ENCODE measurements at places on chromosomes 6 and 20.

- peak; percentile 90 for DNase-seq
Measured at GRCh38 chr20:23245553-23246181, 104.9 kb upstream of the NXT1 start.

- DNase-seq: no peak
Measured at GRCh38 chr6:88709819-88710246, 253.6 kb downstream of the RNGTT start.

GRCh38 chr6:9140172-9140571 is 704.8 kb upstream of the SLC35B3 start:
- DNase-seq: no peak

GRCh38 chr6:32885698-32886286 is 31.8 kb downstream of the PSMB9 start:
- DNase-seq: no peak

DNA sequence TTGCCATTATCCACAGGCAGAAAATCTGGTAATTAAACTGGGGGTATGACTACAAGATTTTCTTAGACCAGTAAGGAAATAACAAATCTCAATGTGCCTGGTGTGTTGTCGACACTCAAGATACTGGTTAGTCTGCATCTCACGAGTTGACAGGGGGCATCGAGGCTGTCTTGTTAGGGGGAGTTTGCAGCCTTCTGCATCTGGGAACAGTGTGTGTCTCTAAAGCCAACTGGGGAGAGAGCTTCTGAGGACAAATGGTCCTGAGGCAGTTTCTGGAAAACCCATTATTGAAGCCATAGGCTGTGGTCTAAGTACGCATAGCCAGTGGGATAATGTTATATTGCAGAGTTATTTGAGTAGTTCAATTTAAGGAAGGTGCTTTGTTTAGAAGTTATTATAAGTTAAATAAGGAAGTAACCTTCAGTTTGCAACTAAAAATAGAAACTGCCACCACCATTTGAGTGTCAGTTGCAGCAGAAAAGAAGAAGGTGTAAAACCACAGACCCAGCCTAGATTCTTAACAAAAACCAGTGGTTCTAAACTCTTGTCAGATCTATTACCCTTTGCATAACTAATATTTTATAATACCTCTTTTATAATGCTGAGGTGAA is 15.4 kb upstream of the MAPK13 start:
- DNase-seq: no peak

DNA sequence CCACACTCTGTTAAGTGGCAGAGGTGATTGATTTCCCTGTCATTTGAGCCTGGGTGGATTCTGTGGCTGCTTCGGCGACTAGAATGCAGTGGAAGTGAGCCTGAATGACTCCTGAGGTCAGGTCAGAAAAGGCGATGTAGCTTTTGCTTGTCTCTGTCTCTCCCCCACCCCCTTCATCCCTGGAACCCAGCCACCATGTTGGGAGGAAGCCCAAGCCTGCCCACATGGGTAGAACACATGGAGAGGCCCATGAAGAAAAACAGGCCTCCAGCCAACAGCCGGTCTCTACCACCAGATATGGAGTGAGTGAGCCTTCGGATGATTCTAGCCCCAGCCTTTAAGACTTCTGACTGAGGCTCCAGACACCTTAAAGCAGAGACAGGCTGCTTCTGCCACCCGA is 181.0 kb downstream of the TFAP2C start:
- DNase-seq: no peak

DNA sequence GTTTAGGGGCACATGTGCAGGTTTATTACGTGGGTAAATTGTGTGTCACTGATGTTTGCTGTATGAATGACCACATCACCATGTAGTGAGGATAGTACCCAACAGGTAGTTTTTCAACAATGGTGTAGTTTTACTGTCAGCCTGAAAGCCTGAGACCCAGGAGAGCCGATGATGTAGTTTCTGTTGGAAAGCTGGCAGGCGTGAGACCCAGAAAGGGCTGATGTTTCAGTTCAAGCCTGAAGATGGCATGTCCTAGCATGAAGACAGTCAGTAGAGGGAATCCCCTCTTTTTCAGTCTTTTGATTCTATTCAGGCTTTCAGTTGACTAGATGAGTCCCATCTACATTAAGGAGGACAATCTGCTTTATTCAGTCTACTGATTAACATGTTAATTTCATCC is 96.7 kb downstream of the KLHL32 start:
- DNase-seq: no peak

DNA sequence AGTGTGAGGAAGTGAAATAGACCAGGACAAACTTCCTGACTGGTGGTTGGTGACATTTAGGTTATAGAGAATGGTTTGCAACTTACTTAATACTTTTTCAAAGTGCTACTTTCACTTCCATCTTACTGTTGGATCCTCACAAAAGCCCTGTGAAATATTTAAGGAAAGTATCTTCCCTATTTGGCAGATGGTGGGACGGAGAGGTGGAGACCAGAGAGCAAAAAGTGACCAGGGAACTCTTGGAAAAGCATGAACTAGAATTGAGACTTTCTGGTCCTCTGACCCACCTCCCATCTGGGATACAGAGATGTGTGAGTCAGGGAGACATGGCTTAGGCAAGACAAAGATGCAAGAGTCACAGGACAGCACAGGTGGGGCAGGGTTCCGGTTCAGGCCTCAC is 3.0 kb downstream of the TRIM10 start:
- DNase-seq: no peak

GRCh38 chr6:144341831-144342527 is 56.8 kb downstream of the UTRN start:
- no peak for DNase-seq

GRCh38 chr6:106159531-106159940 is 73.4 kb downstream of the PRDM1 start:
- no peak for DNase-seq

DNA sequence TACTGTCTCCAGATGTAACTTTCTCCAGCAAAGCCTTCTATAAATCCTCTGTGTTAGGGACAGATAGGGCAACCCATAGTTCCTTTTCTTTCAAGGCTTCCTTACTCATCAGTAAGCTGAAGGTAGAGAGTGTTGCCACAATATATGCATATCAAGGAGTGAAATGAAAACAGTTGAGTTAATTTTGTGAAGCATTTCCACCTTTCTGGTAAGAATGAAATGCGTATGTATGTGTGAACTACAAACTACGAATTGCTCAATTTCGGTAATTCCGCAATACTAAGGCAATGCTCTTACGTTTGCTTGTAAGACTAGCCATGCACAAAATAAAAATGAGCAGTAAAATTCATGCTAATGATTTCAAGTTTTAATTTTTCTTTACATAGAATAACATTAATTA is 61.2 kb upstream of the HBS1L start:
- DNase-seq: no peak

- DNase-seq: no peak
Measured at GRCh38 chr6:17945111-17945510, 42.3 kb downstream of the KIF13A start.

GRCh38 chr20:16349523-16350260 is 223.6 kb downstream of the KIF16B start:
- DNase-seq: no peak

DNA sequence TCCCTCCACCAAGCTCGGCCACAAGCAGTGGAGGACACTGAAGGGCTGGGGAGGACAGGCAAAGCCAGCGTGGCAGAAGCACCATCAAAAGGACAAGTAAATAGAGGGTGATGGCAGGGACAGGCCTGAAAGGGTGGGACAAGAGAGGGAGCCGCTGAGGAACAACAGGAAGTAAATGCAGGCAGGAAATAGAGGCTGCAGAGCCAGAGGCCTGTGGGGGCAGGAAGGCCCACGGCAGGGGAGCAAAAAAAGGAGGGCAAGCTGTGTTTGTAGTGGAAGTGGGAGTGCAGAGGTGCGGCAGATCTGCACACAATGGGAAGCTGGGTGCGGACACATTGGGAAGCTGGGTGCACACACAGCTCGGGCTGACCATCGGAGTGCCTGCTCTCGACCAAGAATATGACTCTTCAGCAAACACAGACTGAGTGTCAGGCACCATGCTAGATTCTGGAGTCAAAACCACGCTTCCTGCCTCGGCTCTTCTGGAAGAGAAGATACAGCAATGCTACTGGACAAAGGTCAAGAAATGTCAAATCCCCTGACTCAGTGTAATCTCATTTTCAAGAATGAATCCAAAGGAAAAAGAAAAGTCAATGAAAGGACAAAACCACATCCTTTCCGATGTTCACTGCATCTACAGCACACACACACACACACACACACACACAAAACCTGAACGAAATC is 40.4 kb upstream of the RAB22A start:
- DNase-seq: no peak

- DNase-seq: no peak
Measured at GRCh38 chr20:62719250-62719935, 10.8 kb downstream of the NTSR1 start.

GRCh38 chr6:30031381-30031780 is 29.7 kb upstream of the POLR1H start:
- DNase-seq: no peak

All from mesenteric fat pad (tissue), 1 donor.